ENCODE measurements at places on chromosomes 13 and 19. TPM values are rescaled to one million over a fixed set of nuclear protein-coding genes. Genes with fewer than 3 reads are reported as not detected.

The ZNF350 gene
- 5.5 TPM for polyA plus RNA-seq

The PSG7 gene
- 0.17 TPM for polyA plus RNA-seq

GRCh38 chr19:33798681-33799111 lies 2.0 kb downstream of the KCTD15 start:
- DNase-seq: no peak

DNA sequence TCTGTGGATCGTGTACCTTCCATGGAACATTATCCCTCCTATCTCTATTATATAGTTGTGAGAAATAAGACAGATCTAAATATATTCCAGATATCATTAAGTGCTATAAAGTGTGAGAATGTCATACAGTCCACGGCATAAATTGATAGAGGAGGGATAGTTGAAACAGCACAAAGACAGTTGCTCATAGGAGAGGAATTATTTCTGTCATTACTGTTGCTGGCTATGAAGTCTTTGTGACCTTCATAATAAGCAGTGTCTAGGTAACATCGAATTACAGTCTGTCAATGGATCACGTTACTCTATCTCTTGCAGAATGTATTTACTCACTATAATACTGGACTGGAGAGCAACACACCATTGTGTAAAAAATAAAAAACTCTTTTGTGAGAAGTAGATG lies 671.5 kb upstream of the PCDH20 start:
- DNase-seq: no peak

GRCh38 chr13:45231305-45231704 lies 30.5 kb upstream of the KCTD4 start:
- DNase-seq: no peak

Measured in BJ (cell line).